ENCODE measurements at places on chromosomes 12 and 14.

GRCh38 chr12:49798934-49799333, 29.3 kb downstream of the NCKAP5L start:
- no peak for DNase-seq
- no peaks in the 10 kb centered on the region for H3K36me3 ChIP-seq
- no peak overlapping the region for H3K27ac ChIP-seq
- H3K4me3 ChIP-seq, result no peak overlapping the region
- no peaks in the 10 kb centered on the region for H3K4me1 ChIP-seq
- H3K27me3 ChIP-seq, result no peaks in the 10 kb centered on the region

DNA sequence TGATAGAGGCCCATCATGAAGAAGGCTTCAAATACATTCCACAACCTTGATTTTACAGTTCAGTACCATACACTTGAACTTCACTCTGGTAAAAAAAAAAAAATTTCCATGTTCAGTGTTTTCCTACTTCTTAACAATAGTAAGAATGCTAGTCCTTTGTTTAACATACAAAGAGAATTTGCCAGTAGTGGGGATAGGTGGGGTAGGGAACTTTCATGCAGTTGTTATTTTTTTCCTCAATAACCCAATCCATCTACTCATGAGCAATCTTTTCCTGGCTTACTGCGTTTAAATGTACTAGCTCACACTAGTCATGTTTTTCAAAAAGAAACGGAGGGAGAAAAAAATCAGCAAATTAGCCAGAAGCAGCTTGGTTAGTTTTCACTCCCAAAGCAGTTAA, 206.1 kb downstream of the PRKD1 start:
- H3K27me3 ChIP-seq, result no peaks in the 10 kb centered on the region
- no peak overlapping the region for H3K27ac ChIP-seq

DNA sequence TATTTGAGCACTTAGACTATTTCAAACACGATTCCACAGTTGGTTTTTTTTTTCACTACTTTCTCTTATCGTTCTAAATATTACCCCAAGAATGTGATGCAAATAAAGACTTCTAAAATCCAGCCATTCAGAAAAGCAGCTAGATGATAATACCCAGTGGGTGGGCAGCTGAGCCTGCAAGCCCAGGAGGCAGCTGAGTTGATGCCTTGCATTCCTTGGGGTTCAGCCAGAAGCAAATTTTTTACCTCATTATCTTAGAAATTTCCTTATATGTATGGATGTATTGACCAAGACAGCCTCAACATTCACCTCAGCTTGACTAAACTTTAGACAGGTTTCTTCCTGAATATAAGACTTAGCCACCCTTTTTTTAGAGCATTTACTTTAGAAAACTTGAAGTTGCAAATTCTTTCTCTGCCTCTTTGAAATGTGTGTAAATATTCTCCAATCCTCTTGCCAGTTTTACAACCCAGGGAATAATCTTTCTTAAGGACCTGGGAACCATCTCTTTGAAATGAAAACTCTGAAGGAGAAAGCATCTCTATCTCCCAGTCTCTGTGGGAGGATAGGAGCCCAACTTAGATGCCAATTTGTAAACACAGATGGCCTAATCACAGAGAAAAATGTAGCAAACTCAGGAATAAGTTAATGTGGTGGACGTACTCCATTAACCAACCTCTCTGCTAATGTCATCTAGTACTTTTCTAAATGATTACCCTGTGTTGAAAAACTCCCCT, 52.2 kb upstream of the ANP32D start:
- no peaks in the 10 kb centered on the region for H3K27me3 ChIP-seq
- no peak overlapping the region for H3K27ac ChIP-seq
- peaks cover 42% of the 10 kb centered on the region for H3K4me1 ChIP-seq
- H3K4me3 ChIP-seq, result no peak overlapping the region

GRCh38 chr12:101459642-101460346, 15.3 kb upstream of the SPIC start:
- H3K27ac ChIP-seq, result no peak overlapping the region
- H3K4me3 ChIP-seq, result no peak overlapping the region
- H3K36me3 ChIP-seq, result no peaks in the 10 kb centered on the region
- DNase-seq, result peak; percentile 56

GRCh38 chr14:51269634-51270033, 29.6 kb downstream of the TMX1 start:
- no peaks in the 10 kb centered on the region for H3K36me3 ChIP-seq
- H3K27me3 ChIP-seq, result no peaks in the 10 kb centered on the region
- H3K4me1 ChIP-seq, result no peaks in the 10 kb centered on the region
- no peak overlapping the region for H3K27ac ChIP-seq
- H3K4me3 ChIP-seq, result no peak overlapping the region

DNA sequence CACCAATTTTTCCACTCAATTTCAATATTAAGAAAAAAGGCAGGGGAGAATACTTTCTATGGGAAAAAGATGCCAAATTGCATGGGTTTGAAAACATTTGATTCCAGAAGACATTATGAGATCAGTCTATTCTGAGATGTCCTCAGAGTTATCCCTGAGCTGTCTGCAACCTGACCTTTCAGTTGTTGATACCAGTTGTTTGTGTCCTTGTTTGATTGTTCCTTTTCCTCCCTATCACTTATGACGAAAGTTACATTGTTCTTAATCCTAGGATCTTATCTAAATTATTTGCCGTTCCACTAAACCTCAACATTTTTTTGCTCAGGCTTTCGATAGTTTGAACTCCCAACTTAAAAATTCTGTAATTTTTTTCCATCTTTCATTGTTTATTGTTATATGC, 336.3 kb upstream of the NOVA1 start:
- H3K27ac ChIP-seq, result no peak overlapping the region
- no peaks in the 10 kb centered on the region for H3K36me3 ChIP-seq
- DNase-seq, result no peak
- H3K27me3 ChIP-seq, result no peaks in the 10 kb centered on the region
- H3K4me1 ChIP-seq, result no peaks in the 10 kb centered on the region

DNA sequence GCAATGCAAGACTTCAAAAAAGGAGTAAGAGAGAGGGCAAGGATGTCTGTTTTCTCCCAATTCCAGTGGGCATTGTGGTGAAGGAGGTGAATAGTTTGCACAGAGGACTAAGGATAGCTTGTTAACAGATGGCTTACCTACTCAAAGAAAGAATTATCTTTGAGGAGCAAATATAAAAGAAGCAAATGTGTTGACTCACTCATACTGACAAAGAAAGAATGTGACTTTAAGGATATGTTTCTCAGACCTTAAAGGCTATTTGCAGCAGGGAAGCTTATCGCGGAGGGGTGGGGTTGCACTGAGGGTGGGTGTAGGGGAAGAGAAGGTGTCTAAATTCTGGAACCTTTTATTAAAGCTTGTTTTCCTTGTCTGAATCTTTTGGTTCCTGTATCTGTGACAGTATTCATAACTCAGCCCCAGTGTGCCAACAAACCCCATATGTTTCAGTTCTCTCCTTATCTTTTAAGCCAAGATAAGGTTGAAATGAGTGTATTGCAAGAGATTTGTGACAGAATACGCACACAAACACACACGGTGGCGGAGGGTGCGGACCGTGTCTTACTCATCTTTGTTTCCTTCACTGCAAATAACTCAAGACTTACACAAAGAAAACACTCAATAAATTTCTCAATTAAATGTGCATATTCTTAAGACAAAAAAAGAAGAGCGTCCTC, 146.4 kb upstream of the ARID2 start:
- no peak overlapping the region for H3K4me3 ChIP-seq
- peaks cover 28% of the 10 kb centered on the region for H3K4me1 ChIP-seq
- H3K27ac ChIP-seq, result peak overlapping the region; percentile 66
- H3K36me3 ChIP-seq, result no peaks in the 10 kb centered on the region
- DNase-seq, result peak; percentile 75

DNA sequence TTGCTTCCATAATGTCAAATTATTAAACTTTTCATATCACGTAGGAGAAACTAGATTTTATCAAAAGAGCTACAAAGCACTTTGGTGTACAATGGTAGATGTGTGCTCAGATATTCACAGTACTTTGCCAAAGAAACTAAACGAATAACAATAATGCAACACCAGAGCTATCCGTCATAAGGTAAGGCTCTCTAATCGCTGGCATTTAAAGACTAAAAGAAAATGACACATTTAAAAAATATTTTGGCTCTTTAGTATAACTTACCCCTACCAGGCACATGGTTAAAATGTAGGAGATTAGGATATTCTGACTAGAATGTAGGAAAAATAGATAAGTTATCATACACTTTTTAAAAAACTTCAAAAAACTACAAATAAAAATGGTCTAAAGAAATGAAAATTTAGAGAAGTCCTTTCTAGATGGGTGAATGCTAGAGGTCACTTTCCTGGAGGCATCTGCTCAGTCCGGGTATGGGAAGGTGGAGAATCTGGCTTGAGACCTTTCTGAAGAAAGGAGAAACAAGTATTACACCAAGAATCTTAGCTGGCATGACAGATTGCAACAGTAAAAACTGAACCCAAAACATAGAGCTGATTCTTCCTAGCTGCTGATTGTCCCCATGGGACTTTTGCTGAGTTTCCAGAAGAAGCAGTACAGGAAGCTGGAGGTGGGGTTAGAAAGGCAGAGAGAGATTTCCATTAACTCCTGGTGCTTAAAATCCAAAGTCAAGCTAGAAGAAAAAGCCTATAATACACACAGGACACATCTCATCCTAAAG, 67.9 kb downstream of the FAR2 start:
- H3K27ac ChIP-seq, result no peak overlapping the region
- H3K27me3 ChIP-seq, result no peaks in the 10 kb centered on the region
- no peaks in the 10 kb centered on the region for H3K36me3 ChIP-seq
- no peak overlapping the region for H3K4me3 ChIP-seq
- DNase-seq, result no peak

GRCh38 chr14:33917661-33918060, 33.2 kb downstream of the EGLN3 start:
- no peak for DNase-seq
- no peaks in the 10 kb centered on the region for H3K4me1 ChIP-seq
- no peak overlapping the region for H3K27ac ChIP-seq
- H3K27me3 ChIP-seq, result no peaks in the 10 kb centered on the region

DNA sequence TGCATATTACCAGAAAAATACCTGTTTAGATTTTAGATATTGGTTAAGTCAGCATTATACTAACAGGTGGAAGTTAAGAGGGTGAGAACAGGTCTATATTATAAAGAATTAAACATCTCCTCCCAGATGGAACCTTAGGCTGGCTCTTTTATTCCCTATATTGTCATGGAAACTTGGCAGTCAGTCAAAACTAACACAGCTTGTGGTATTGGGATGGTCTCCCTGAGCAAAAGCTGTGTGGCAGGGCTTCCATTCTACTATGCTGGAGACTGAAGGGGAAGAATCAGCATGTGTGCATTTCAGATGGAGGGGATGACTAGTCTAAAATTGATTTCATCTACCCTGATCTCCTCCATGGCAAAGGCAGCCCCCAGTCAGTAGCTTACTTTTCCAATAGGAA, 66.7 kb downstream of the SMOC1 start:
- H3K4me1 ChIP-seq, result peaks cover 36% of the 10 kb centered on the region
- no peaks in the 10 kb centered on the region for H3K27me3 ChIP-seq
- no peak overlapping the region for H3K4me3 ChIP-seq
- no peak for DNase-seq

GRCh38 chr12:114478865-114479264, 72.9 kb upstream of the TBX5 start:
- no peak overlapping the region for H3K4me3 ChIP-seq
- no peaks in the 10 kb centered on the region for H3K4me1 ChIP-seq
- no peaks in the 10 kb centered on the region for H3K27me3 ChIP-seq
- H3K27ac ChIP-seq, result no peak overlapping the region
- DNase-seq, result no peak

DNA sequence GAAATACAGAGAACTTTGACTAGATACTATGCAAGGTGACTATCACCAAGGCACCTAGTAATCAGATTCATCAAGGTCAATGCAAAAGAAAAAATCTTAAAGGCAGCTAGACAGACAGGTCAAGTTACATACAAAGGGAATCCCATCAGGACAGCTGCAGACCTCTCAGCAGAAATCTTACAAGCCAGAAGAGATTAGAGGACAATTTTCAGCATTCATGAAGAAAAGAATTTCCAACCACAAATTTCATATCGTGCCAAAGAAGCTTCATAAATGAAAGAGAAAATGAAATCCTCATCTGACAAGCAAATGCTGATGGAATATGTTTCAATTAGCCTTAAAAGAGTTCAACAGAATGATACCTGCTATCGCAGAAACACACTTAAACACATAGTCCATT, 913.7 kb downstream of the RPS29 start:
- H3K4me1 ChIP-seq, result no peaks in the 10 kb centered on the region
- DNase-seq, result no peak
- H3K27me3 ChIP-seq, result no peaks in the 10 kb centered on the region
- H3K27ac ChIP-seq, result no peak overlapping the region
- H3K4me3 ChIP-seq, result no peak overlapping the region

DNA sequence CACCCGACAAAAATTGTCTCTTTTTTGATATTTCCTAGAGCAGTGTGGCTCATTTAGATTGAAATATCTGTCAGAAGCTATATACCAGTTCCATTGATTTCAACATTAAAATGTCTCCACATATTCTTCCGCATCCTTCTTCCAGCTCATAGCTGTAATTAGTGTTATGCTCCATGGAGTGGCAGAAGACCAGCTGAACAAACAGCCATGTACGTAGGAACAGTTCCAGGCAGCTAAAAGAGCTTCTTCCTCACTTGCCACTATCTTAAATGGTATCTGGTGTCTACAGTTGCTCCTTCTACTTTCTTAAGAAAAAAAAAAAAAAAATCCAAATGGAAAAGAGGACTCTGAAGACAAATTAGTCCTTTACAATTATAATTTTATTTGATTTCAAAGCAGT, 848.0 kb downstream of the DIO2 start:
- no peak for DNase-seq
- H3K4me1 ChIP-seq, result no peaks in the 10 kb centered on the region
- no peak overlapping the region for H3K27ac ChIP-seq
- no peaks in the 10 kb centered on the region for H3K36me3 ChIP-seq
- H3K4me3 ChIP-seq, result no peak overlapping the region
- no peaks in the 10 kb centered on the region for H3K27me3 ChIP-seq

DNA sequence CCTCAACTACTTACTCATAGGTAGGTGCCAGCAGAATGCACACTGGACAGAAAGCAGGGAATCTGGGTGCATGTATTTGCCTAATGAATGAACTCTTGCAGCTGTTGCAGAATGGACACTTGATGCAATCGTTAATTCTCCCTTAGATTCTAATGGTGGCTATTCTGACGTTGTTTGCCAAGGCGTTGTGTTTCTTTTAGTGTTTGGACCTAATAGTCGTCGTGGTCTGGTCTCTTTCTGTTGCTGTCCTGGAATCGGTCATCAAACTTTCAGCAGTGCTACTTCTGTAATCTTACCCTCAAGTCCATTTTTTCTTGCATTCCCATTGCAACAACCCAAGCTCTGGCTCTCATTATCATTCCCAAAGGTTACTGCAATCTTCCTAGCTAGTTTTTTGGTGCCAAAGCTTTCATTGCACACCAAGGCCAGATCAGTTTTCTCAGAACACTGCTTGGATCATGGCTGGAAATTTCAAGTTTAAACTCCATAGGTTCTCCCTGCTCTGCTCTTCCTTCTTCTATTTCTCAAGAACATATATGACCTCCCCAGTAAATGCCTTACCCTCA, 31.3 kb downstream of the BMP4 start:
- H3K27me3 ChIP-seq, result no peaks in the 10 kb centered on the region
- H3K27ac ChIP-seq, result peak overlapping the region; percentile 27
